Activated CD4-positive, alpha-beta T cell treated with anti-CD3 and anti-CD28 coated beads for 36 hours (primary cell): ENCODE measurements at places on chromosomes 3 and 15. TPM values are rescaled to one million over a fixed set of nuclear protein-coding genes. Genes with fewer than 3 reads are reported as not detected.

NOX5 gene
- not detected for total RNA-seq

DNA sequence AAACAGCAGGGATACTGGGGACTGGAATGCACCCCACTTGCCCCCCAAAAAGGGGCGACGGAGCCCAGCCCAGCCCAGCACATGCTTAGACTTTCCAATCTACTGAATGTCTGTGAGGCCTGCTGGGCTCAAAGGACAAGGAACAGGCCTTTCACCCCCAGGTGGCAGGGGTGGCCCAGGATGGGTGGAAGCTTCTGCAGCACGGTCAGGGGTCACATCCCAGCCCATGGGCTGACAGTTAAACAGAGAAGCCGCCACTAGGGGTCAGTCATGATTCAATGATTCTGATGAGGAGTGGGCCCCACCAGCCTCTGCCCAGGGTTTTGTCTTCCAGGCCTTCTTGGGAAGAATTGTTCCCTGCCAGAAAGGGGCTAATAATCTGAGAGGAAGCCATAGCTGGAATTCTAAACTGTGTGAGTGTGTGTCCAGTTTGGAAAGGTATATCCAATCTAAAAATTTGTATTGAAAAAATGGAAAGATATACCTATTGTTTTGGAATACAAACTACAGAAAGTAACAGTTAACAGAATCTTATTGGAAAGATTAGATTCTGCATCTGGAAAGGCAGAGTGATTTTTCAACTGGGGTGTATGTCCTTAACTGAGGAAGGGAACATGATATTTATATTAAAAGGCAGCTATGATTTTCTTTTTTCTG is 2.2 kb downstream of the CHRNB4 start:
- no peak overlapping the region for H3K4me3 ChIP-seq
- H3K36me3 ChIP-seq = no peaks in the 10 kb centered on the region
- peak; percentile 78 for DNase-seq
- H3K27me3 ChIP-seq = peaks cover 19% of the 10 kb centered on the region

DNA sequence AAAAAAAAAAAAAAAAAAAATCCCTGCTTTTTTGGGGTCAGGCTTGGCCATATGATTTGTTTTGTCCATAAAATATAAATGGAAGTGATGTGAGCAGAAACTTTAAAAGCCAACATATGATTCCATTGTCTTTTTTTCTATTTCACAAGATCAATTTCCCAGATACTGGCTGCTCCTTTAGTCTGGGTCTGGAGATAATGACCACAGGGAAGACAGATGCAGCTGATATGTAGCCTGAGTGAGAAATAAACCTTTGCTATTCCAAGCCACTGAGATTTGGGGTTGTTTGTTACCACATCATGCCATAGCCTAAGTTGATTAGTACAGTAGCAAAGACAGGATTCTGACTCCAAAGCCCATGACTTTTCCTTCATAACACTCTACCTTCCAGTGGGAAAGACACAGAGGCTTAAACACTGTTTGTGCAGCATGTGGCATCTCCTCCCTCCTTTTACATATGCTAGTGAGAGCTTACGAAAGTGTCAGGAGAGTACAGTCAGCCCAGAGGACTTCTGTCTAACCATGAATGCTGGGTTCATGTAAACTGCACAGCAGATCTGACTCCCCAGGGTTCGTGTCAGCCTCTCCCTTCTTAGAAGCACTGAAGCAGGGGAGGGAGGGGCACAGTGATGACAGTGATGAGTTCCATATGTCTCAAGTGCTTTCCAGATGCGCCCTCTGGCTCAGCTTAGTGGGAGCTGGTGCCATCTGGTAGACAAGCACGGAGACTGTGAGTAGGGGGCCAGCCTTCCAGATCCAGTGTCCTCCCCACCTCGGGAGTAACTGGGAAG is 36.7 kb upstream of the SLC7A14 start:
- H3K4me1 ChIP-seq = no peaks in the 10 kb centered on the region
- peaks cover 17% of the 10 kb centered on the region for H3K27me3 ChIP-seq
- H3K4me3 ChIP-seq = no peak overlapping the region
- H3K36me3 ChIP-seq = no peaks in the 10 kb centered on the region

- H3K36me3 ChIP-seq = peaks cover 3% of the 10 kb centered on the region
- H3K4me3 ChIP-seq = no peak overlapping the region
- H3K27me3 ChIP-seq = no peaks in the 10 kb centered on the region
- DNase-seq = no peak
These were observed 24.4 kb downstream of the XXYLT1 start for GRCh38 chr3:195246581-195246995.

GRCh38 chr3:66487465-66487864 is 13.4 kb downstream of the LRIG1 start:
- no peak for DNase-seq
- H3K27ac ChIP-seq = peak overlapping the region; percentile 35
- H3K4me1 ChIP-seq = peaks cover 80% of the 10 kb centered on the region
- H3K36me3 ChIP-seq = peaks cover 5% of the 10 kb centered on the region
- no peak overlapping the region for H3K4me3 ChIP-seq

DNA sequence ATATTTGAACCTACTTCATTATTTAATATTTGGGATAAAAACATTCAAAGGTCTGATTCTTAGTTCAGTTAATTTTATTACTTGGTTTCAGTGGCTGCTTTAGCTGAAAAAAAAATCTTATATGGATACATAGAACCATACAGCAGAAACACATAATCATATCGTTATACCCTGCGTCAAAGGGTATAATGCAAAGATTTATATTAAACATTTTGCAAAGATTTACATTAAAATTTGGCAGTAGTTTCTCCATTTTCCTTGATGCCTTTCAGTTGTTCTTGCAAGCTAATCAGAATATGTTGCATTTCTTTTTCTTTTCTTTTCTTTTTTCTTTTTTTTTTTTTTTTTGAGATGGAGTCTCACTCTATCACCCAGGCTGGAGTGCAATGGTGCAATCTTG is 31.4 kb downstream of the CLDN11 start:
- no peak overlapping the region for H3K27ac ChIP-seq
- H3K27me3 ChIP-seq = no peaks in the 10 kb centered on the region
- no peaks in the 10 kb centered on the region for H3K36me3 ChIP-seq
- DNase-seq = no peak

DNA sequence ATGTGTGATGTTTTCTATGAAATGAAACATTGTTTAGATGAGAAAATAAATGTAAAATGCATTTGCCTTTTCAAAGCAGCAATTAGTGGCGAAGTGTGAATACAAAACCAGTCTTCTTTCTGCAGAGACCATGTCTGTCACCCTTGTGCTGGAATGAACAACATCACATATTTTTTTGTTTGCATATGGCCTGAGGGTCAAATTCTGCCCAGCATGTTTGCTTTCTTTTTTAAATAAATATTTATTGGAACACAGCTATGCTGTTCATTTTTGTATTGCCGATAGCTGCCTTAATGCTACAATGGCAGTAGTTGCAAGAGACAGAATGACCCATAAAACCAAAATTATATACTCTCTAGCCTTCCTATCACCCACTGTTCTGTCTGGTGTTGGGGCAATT is 75.3 kb upstream of the SNRPN start:
- no peak for DNase-seq
- peaks cover 2% of the 10 kb centered on the region for H3K27me3 ChIP-seq
- no peak overlapping the region for H3K27ac ChIP-seq
- no peak overlapping the region for H3K4me3 ChIP-seq
- H3K4me1 ChIP-seq = no peaks in the 10 kb centered on the region
- peaks cover 2% of the 10 kb centered on the region for H3K36me3 ChIP-seq

TMEM207 gene
- not detected for total RNA-seq

- no peak for DNase-seq
- H3K4me3 ChIP-seq = no peak overlapping the region
- H3K36me3 ChIP-seq = peaks cover 15% of the 10 kb centered on the region
These were observed 12.2 kb downstream of the RNF111 start for GRCh38 chr15:58999694-59000093.

GRCh38 chr15:25892126-25892525 is 29.0 kb upstream of the ATP10A start:
- no peak overlapping the region for H3K4me3 ChIP-seq
- H3K36me3 ChIP-seq = no peaks in the 10 kb centered on the region
- H3K27ac ChIP-seq = no peak overlapping the region
- H3K4me1 ChIP-seq = no peaks in the 10 kb centered on the region
- H3K27me3 ChIP-seq = peaks cover 5% of the 10 kb centered on the region

DNA sequence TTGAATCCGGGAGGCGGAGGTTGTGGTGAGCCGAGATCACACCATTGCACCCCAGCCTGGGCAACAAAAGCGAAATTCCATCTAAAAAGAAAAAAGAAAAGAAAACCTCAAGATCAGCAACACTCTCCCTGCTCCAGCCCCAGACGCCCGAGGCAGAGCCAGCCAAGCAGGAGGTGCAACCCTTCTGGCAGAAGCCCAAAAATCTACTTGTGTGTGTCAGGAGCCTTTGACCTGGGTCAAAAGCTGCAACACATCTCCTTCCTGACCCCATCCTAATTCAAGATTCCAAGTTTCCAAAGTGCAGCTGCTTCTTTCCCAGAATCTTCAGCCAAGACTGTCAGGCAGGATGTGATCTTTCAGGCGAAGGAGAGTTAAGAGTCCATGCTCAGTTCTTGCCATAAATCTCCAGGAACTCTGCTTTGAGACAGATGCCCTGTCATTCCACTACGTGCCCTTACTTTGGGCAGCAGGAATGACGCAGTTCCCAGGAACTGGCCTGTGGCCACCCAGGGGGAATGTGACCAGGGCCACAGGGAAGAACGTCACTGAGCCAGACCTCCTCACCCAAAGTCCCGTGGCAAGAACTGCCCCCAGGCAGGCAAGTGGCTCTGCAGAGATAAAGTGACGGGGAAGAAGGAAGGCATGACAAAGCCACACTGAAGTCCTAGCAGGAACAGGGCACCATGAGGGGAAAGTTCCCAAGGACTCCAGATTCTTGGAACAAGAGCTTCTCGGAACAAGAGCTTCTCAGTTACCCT is 39.4 kb downstream of the SH3BP5 start:
- H3K4me3 ChIP-seq = no peak overlapping the region
- no peak overlapping the region for H3K27ac ChIP-seq
- no peaks in the 10 kb centered on the region for H3K27me3 ChIP-seq
- no peak for DNase-seq
- peaks cover 4% of the 10 kb centered on the region for H3K36me3 ChIP-seq
